ENCODE measurements at places on chromosomes 5 and 9.

- no peak for DNase-seq
These were observed 107.6 kb downstream of the MSX2 start for GRCh38 chr5:174832025-174832424.

DNA sequence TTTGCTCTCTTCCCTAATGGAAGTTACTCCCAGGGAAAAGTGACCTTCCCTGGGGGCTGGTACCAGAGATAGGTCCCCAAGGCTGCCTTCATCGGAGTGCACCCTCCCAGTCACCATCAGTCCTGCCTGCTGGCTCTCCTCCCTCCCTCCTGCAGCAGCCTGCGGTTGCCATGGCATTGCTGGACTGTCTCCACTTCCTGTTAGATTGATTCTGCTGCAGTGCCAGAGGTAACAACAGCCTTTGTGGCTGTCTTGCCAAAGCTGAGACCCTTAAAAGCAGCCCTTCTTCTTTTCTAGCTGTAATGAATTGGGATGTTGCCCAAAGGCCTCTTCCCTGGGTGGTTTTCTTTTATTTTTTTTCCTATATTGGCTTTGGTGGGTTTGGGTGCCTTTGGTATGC lies 78.1 kb upstream of the PRLR start:
- DNase-seq: no peak

DNA sequence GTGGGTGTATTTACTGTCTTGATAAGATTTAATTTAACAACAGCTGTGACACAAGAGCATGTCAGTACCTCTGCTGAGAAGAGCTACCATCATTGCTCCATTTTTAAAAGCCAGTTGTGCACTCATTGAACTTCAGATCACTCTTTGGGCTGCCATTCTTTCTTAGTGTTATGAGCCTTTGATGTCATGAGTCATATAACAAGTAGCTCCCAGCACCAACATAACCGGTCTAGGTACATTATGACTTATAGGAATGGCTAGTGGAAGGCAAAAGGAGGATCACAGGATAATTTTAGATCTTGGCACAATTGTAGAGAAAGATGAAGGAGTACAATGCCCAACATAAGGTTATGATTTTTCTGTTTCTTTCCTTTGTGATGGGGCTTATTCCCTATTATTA lies 170.8 kb upstream of the FBN2 start:
- no peak for DNase-seq

DNA sequence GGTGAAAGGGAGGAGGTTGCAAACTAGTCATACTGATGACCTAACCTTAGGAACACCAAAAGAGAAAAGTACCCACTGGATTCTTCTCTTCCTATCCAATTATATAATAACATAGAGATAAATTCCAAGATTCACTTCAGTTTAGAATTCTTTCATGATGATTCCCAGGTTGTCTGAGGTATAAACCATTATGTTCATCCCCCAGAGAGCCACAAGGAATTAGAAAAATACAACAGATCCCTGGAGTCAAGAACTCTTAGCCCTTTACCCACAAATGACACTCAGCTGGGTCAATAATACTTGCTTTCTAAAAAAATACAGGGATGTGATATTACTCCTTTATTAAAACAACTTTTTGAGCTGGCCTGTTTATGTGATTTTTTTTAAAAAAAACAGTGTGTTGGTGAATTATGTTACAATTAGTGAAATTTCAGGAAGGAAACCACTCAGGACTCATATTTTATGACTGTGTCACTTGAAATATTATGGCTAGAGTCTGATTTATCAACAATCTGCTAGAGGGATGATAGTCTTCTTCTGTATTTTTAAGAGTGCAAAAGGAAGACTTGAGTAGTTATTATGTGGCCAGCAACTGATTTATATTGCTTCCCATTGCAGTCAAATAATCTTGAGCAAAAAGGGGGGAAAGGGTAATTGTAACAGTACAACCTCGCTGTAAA lies 338.2 kb downstream of the NFIB start:
- no peak for DNase-seq

GRCh38 chr5:79229357-79230174 lies 6.4 kb upstream of the JMY start:
- no peak for DNase-seq

DNA sequence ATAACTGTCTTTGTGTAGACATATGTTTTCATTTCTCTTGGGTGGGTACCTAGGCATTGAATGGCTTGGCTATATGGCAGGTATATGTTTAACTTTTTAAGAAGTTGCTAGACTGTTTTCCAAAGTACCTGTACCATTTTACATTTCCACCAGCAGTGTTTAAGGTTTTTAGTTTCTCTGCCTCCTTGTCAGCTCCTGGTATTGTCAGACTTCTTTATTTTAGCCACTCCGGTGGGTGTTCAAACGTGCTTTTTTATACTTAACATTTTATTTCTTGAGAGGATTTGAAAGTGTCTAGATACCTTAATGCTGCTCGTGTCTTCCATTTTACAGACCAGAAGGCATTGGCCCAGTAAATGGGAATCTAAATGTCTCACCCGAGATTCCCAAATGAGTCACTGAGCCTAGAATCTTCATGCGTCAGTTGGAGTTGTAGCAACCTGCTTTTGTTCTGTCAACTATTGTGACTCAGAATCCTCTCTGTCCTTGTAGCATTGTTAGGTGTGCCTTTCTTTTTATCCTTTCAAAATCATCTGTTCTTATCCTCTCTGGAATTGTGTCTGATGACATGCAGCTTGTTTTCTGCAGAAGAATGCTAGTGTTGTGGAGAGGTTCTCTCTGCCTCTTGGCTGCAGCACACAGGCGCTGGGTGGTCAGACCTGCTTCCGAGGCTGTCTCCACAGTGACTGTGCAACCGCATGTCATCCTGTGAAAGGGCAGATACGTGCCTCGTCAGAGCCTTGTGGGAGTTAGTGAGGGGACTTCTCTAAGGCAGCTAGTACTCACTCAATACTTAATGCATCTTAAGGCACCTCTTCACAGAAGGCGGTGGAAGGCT lies 291.8 kb downstream of the AOPEP start:
- no peak for DNase-seq

- DNase-seq: no peak
These were observed 49.2 kb upstream of the PTCH1 start for GRCh38 chr9:95565982-95566381.

DNA sequence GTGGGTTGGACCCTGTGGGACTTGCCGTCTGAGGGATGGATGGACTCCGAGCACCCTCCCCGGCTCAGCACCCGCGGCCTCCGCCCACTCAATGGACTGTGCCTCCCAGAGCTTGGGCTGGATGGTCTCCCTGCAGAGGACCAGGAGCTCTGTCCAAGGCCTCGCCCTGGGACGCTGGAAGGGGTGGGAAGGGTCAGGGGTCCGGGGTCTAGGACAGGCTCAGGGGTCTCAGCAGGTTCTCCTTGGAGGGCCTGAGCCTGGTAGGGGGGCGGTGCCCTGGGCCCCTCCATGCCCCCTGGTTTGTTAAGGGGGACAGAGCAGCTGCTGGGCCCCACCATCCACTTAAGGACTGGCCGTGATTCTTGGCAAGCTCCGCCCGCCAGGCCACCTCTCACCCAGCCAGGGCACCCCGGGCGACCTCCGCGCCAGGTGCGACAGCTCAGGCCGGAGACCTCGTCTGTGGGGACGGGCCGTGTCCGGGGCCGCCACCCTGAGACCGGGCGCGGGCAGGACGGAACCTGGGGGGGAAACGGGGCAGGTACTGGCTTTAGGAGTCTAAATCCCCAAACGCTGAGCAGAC lies 29.2 kb downstream of the EXOC3 start:
- no peak for DNase-seq

DNA sequence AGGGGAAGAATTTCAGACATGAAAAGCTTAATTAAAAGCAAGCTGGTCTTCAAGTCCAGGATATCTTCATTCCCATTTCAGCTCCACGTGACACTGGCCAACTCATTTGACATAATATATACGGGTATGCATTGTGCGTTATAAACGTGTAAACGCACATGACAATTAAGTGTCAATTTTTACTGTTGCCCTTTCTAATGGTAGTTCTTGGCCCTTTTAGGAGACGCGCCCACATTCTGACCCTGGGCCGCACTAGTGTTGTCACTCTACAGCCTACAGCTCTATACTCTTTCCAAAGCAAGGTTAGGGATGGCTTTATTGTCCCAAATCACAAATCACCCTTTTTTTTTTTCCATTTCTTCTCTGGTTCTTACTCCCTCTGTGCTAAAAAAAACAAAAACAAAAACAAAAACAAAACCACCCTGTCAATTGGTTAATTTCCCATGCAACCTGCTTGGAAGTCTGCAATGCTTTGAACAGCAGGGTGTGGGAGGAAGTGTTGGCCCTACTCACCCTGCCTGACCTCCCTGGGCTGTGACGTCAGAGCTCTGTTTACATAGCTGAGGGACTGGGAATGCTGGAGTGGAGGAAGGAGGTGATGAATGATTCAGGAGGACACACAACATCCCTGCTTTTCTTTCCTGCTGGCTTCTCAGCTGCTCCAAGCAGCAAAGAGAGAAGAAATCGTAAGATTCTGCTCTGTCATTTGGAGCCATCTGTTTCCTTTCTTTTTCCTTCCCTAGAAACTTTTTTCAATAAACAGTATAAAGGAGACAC lies 19.3 kb downstream of the RFK start:
- no peak for DNase-seq

DNA sequence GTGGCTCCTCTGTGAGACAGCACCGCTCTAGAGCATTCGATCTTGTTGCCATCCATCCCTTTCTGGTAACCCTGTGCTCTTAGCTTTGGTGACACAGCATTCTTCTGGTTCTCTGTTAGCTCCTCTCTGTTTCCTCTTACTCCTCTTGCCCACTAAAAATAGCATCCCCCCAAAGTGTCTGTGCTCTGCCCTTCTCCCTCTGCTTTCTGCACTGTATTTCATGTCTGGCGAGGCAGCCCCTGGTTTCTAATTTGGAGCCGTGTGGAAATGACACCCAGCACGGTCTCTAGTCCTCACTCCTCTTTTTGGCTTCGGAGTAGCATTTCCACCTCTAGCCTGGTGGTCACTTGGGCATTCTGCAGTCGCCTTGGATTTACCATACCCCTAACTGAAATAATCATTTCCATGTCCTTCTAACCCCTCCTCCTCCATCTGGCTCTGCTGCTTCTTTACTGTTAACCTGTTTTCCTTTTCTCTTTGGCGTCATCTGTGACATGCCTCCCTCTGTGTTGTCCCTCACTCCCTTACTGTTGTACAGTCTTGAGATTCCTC lies 23.8 kb downstream of the NPR3 start:
- DNase-seq: no peak

DNA sequence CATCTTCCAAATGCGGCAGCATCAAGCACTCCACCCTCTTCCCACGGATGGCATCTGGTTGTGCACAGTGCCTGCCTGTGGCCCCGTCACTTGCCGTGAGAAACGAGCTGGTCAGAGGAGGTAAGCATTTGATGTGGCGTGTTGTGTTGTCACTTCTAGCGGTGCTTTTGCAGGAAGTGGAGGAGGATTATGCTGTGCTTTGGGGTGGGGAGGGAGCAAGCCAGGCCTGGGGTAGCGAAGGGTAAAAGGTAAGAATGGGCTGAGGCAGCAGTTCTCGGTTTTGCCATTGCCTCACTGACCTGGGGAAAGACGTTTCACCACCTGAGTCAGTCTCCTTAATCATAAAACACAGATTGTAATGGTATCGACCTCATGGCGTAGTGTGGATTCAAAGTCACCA lies 2.3 kb upstream of the POMT1 start:
- DNase-seq: peak; percentile 53

- peak; percentile 85 for DNase-seq
These were observed 10.0 kb downstream of the S1PR3 start for GRCh38 chr9:89000973-89001916.

DNA sequence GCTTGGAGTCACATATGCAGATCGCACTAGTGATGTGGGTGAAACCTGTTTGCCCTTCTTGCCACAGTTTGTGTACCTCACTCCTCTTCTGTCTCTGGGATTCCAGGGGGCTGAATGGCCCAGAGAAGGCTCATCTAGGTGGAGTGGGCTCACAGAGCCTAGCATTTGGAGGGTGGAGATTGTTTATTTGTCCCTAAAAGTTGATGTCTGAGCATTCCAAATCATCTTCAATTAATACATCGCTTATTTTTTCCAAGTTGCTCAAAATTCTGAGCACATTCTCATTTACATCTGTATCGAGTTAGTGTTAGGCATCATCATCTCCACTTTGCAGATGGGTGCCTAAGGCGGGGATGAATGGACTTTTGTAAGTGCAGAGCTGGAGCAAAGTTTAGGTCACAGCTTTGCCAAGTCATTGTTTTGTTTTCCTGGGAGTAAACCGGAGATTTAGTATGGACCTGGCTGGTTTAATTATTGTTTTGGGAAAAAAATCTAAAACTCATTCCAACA lies 2.0 kb downstream of the ABL1 start:
- no peak for DNase-seq

DNA sequence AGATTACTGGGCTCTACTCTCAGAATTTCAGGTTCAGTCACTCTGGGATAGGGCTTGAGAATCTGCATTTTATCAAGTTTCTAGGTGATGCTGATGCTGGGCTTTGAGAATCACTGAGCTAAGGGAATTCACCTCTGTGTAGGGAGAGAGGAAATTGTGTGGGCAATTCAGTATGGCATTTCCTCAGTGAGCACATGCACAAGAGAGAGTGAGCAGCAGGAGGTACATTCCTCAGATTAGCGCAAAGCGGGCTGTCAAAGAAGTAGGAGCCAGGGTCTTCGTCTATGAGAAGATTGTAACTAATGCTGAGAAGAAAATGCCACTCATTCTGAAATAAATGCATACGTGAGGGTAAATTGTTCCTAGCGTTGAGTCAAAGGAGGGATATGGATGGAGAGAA lies 175.9 kb downstream of the KIF4B start:
- DNase-seq: no peak

DNA sequence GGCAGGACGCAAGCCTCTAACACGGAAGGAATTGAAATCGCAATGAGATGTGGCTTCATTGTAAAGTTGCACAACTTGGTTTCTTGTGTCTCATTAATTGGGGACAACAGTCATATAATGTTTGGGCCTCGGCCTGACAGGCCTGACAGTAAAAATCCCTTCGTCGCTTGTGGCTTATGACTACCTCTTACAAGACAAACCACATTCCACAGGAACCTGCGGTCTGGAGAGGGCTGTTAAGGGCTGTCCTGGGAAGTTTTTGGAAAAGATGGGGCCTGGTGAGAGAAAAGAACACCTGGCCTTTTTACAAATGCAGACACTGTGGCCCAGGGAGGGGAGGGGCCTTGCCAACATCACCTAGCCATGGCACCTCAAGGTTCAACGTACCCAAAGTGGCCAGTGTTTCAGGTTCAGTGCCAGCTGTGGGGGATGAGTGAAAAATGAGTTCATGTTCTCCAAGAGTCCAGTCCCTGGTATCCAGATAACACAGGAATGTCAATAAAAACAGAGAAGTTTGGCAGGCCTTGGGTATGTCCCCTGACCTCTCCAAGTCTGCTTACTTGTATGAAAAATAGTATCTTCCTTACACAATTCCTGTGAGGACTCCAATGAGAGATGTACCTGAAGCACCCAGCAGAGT lies 22.2 kb downstream of the SHB start:
- no peak for DNase-seq

DNA sequence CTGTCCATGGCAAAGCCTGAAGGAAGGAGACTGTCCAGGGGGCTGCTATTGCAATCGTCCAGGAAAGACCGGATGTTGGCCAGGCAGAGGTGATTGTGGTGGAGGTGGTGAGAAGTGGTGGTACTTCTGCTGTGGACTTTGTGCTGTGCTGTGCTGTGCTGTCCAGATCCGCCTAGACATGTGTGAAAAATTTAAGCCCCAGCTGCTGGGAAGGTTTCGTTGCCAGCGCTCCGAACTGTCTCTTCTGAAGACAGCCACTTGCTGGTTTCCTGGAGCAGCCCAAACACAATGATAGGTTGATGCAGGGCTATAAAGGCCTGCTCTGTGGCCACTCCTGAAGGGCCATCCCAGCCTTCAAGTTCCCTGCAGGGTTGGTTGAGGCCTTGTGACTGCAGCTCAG lies 223.0 kb upstream of the MPDZ start:
- no peak for DNase-seq

- DNase-seq: no peak
These were observed 70.7 kb upstream of the SHISAL2B start for GRCh38 chr5:64619609-64620008.
